ENCODE measurements at places on chromosomes 2 and 18.

DNA sequence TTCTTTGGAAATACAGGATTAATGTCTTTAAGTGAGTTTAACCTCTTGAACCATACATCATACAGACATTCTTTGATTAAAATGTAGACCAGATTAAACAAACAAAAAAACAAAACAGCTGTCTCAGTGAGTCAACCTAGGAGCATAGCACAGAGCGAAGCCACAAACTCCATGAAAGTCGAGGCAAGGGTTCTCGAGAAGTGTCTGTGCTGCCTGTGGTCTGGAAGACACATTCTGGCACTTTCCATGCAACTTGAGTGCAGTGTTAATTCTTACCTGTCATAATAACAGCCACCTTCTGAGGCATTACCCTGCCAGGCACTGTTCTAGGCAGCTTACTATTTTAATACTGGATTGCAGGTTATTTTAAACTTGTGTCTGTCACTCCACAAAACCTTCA, 435.5 kb upstream of the MMADHC start:
- peak; percentile 30 for DNase-seq

- DNase-seq, result no peak
These were observed 333.3 kb upstream of the CDH2 start for GRCh38 chr18:28510210-28510609.

DNA sequence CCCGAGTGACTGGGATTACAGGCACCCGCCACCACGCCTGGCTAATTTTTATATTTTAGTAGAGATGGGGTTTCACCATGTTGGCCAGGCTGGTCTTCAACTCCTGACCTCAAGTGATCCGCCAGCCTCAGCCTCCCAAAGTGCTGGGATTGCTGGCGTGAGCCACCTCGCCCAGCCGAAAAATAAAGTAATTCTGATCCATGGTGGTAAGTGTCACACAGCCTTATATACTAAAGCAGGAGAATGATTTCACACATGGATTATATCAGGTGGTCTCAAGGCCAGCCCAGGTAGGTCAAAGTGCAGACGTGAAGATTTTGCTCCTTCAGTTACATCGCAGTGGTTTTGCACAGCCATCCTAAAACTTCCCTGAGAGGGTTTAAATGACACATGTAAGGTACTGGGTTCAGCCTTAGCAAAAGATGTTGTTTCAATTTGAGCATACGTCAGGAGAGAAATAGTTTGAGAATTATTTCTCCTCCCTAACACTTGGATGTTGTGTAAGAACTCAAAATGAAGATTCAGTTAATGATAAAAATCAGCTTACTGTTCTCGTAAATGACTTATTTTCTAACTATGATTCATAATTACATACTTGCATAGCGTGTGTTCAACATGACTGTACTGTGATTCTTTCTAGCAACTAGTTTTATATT, 93.0 kb upstream of the SLC39A10 start:
- DNase-seq, result no peak

GRCh38 chr2:168439536-168439935, 16.5 kb upstream of the CERS6 start:
- DNase-seq, result no peak

DNA sequence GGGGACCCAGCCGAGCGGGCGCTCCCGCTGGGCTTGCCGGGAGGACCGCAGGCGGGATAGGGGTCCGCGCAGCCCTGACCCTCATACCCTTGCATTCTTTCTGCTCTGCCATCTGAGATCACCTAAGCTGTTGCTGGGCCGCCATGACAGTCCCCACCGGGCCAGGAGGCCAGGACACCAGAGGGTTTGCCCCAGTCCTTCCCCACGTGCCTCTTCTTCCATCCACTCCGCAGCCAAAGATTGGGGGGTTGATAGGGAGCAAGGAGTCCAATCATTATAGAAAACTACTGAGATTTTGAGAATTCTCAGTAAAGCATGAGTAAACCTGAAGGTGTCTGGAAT, 453 bp upstream of the GRB14 start:
- DNase-seq, result no peak

DNA sequence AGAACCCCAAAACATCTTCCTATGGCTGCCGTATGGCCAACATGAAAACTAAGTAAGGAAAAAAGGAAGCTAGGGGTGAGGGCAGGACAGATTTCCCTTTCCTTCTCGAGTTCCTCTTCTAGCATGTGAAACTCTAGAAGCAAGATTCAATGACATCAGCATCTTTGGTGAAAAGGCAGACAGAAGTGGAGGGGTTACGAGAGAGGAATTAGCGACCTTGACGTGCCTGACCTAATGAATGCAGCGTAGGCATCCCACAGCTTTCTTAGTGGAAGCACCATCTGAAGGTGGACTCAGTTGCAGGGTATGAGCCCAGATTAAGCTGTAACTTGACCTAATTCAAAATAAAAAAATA, 47.9 kb upstream of the PELI1 start:
- peak; percentile 73 for DNase-seq
